T47D (cell line): ENCODE measurements at places on chromosomes 11 and 22.

- DNase-seq, result no peak
Observed at GRCh38 chr22:41216984-41217383, 11.9 kb downstream of the L3MBTL2 start.

DNA sequence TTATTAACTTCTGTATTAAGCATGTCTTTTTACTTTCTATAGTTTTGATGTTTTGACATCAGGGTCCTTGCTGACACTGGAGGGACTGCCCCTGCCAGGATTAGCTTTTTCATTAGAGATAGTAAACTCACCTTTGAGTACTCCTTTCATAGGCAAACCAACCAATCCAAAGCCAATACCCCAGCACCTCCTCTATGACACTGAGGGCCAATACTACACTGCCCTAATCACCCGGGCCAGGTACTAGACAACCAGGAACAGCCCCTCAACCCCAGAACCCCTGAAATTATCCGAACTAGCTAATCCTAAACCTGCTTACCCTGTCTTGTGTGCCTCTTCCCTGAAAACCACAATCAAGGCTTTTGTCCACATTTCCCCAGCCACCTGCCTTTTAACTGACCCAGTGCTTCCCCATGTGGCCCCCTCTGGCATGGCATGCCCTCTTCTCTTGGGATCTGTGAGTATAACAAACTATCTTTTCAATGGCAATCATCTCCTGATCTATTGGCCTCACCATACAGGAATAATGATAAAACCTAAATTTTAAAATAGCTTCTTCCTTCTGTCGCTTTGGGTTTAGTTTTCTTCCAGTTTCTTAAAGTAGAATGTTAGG is 31.2 kb downstream of the RAB6A start:
- DNase-seq, result no peak

DNA sequence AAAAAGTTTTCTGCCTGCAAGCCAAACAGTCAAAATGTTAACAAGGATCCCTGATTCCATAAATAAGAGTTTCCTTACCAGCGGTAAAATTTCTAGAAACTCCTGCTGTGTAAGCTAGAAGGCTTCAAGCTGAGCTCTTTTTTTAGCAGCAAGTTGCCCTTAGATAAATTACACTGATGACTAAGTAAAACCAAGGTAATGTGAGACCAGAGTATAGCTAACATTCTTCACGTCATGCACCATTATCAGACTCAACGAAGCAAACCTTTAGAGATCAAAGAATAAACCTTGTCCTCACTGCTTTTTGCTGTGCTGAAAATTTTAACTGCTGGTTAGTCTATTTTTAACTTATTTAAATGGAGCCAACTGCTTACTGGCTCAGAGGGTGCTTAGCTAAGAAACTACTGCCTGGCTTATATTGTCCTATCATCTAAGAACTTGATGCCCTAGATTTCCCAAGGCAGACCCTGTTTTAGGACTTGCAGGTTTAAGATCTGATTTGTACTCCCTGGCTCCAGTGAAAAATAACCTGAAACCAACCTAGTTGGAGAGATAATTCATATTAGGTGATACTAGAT is 900.7 kb downstream of the JRKL start:
- DNase-seq, result no peak

GRCh38 chr11:123511037-123511870 is 81.2 kb downstream of the GRAMD1B start:
- peak; percentile 98 for DNase-seq

DNA sequence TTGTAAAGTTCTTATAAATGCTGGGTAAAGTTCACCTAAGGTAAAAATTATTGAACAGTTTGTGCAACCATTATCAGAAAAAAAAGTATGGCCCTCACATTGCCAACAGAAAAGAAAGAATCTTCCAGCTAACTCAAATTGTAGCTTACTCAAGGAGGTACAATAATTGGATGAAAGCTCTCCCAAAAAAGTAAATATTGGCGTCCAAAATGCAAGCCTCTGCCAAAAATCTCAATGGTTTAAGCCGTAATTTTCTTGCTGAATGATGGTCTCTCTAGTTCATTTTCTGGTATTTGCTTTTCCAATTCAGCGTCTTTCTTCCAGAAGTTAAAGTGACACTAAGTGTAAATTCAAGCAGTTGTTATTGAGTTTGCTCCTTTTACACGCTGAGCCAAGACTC is 727.3 kb downstream of the LRRC4C start:
- no peak for DNase-seq

DNA sequence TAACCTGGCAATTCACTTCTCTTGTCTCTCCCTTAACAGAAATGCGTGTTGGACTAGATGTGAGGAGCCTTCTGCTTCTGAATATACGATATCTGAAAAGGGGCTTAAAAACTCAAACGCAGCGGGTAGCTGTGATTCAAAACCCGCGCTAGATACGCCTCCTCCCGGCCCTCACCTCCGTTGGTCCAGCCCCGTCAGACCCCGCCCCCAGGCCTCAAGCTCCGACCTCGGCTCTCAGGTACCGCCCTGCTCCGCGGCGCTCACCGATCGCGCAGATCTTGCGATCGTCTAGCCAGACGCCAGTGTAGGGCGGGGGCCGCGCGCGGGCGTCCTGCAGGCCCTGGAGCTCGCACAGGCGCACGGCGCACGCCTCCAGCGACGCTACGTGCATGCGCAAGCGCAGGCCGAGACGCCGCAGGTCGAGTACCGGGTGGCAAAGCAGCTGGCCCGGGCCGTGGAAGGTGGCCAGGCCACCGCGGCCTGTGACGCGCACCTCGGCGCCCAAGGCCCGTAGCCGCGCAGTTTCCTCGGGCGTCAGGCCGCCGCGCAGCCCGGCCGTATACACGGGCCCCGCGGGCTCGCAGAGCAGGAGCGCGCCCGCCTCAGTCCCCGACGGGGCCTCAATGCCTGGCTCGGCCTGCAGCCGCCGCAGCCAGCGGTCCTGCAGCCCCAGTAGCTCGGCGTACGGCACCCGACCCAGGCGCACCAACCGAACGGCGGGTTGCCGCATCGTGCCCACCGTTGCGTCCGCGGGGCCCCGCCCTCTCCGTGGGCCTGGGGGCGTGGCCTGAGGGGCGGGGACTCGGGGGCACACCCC is at the start of gene LIPT2:
LIPT2 (minus strand) TSS at position 751 of the 817 bp plus-strand sequence; CDS start at position 730, 21 bp downstream.
- DNase-seq, result peak; percentile 89

DNA sequence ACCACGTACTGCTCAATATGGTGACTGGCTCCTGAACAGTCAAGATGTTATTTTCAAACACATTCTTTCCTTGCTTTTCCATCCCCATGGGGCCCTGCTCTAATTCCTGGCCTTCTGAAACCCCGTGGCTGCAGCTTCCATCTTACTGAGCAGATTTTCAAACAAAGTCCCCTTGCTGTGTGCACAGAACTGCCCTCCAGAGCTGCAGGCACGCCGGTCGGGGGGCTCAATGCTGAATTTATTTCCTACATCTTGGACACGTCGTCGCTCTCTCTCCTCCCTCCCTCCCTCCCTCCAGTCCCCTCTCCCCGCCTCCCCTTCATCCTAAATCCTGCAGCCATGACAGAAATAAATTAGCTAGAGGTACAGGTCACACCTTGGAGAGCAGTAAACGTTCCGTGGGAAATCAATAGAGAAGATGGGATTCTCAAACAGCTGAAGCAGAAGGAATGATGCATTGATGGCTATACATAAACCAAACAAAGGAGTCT is 243.1 kb upstream of the BLID start:
- no peak for DNase-seq

- DNase-seq, result no peak
Observed at GRCh38 chr11:15875393-15875792, 481.0 kb downstream of the SOX6 start.

DNA sequence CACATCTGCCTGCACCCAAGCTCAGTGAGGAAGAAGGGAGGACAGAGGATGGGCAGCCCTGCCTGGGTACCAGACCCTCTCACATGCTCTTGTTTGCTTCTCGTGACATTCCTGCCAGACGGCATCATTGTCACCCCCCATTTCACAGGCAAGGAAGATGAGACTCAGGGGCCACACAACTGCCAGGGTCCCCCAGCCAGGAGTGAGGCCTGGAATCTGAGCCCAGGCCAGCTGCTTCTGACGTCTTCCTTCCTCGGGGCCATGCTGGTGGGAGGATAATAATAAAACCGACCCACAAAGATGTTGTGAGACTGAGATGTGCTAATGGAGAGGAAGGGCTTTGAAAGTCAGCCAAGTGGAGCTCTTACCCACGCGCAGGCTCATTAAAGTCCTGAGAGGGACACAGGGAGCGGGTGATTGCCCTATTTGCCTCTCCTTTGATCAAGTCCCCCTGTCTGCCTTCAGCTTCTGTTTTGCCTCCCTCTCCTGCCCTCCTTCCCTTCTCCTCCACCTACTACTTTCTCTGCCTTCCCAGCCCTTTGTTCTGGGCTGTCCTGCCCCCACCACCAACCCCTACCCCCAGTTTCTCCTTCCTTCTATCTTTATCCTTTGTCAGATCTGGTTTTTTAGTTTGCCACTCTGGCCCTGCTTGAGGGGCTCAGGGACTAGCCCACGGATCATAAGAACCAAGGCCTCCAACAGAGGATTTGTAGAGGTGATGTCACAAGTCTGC is 62.7 kb downstream of the MCM5 start:
- DNase-seq, result no peak

- DNase-seq, result no peak
Observed at GRCh38 chr11:117977029-117977428, 9.2 kb upstream of the IL10RA start.

GRCh38 chr22:47632701-47633100 is 870.3 kb downstream of the TBC1D22A start:
- DNase-seq, result no peak

GRCh38 chr22:33299245-33299956 is 241.2 kb upstream of the SYN3 start:
- no peak for DNase-seq

- no peak for DNase-seq
Observed at GRCh38 chr22:38712486-38713207, 6.9 kb downstream of the GTPBP1 start.

DNA sequence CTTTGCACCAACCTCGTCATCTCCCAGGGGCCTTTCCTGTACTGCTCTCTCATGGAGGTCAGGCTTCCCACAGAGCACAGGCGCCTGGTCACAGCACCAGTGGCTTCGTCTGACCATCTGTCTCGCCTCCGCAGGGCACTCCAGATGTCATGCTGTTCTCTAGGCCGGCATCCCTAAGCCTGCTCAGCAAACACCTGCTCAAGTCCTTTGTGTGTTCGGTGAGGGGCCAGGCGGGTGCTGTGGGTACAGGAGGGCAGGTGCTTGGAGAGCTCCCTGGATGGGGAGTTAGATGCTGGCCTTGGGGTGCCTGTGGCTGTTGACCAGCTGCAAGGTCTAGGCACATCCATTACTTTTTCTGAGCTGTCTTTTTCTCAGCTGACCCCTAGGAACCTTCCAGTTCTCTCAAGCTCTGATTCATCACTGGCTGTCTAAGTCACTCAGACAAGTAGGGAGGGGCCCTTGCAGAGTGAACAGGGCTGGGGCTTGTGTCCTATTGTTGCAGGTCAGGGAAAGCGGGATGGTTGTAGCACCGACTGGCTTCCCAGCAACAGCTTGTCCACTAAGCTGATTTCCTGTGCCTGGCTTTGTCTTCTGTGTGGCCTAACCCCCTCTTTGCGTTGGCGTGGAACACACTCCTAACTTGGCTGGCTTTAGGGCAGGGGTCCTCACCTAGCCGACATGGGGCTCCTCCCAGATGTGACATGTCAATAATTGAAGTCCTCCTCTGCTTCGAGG is 9.2 kb downstream of the CLDN5 start:
- no peak for DNase-seq

GRCh38 chr22:50150161-50151129 is 20.1 kb upstream of the PANX2 start:
- no peak for DNase-seq

- DNase-seq, result peak; percentile 56
Observed at GRCh38 chr22:24894220-24894975, 52.1 kb downstream of the LHFPL7 start.

DNA sequence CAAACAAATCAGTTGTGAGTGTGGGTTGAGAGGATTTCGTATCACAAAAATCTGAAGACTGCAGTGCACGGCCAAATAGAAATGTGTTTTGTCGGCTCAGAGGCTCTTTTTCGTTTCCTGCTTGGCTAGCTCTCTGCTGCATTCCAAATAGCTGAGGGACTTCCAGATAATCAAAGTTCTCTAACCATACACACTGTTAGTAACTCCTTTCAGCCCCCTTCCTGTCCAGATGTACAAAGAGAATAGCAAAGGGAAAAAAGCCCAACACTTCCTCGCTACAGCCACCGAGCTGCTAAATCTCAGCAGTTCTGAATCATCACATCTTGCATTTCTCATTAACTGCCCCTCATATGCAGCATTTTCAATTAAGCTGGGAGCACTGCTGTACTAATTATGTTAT is 203.1 kb downstream of the TENM4 start:
- DNase-seq, result no peak

GRCh38 chr11:116172156-116172555 is 600.6 kb downstream of the BUD13 start:
- DNase-seq, result no peak

DNA sequence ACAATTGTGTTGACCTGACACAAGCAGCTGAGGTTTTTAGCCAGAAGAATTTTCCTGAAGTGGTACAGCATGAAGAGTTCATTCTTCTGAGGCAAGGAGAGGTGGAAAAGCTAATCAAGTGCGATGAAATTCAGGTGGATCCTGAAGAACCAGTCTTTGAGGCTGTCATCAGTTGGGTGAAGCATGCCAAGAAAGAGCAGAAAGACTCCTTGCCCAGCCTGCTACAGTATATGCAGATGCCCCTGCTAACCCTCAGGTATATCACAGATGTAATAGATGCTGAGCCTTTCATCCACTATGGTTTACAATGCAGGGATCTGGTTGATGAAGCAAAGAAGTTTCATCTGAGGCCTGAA is 12.9 kb upstream of the SCARF2 start:
- peak; percentile 20 for DNase-seq

DNA sequence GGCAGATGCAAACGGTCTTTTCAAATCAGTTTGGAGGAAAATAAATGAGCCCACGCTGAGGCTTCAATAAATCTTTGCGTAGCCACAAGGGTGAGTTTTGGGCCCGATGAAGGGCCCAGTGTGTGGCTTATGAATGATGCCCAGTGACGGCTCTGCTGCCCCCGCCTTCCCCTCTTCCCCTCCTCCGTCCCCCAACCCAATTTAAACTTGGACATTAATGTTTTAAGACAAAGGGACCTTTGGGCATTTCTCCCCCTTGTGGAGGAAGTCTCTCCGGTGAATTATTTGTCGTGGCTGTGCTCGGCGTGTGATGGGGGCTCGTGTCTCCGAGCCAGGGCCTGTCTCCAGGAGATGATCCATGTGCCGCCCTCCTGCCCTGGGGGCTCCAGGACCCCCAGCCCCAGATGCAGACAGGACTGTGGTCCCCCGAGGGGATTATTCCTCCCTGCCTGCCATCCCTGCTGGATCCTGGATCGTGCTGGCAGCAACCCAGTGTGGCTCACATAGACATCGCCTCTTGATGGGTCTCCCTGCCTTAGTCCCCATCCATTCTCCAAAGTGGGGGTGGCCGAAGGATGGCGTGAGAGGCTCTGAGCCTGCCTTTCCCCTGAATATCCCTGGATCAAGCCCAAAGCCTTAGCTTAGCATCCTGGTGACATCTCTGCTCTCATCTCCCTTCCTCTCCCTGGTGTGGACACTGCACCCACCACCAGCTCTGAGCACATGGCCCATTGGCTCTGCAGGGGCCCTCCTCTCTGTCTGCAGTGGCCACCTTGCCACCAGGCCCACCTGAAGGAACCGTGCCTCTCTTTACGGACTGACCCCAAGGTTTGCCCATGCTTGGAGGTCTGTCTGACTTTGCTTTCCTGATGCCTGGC is 56.4 kb downstream of the SMIM38 start:
- no peak for DNase-seq

GRCh38 chr11:21774212-21774611 is 418.7 kb upstream of the ANO5 start:
- DNase-seq, result no peak
